ENCODE measurements at places on chromosomes 3 and 15.

- DNase-seq = peak; percentile 76
These were observed 33.5 kb downstream of the BCL2L10 start for GRCh38 chr15:52078876-52079700.

DNA sequence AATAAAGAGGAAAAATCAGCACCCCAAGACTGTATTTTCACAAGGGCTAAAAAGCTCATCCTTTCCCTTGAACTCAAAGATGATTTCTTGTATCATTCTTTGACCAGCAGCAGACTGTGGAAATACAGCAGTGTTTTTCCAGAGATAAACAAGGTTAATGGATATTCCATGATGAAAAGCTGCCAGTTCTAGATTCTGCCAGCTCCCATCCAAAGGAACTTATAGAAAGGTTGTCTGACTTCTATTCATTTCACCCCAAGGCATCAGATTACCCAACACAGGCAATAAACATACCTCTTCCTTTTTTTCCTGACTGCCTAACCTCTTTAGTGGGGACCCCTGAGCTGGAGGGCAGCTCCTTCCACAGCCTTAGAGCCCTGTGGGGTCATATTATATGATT lies 375.8 kb upstream of the THBS1 start:
- no peak for DNase-seq

DNA sequence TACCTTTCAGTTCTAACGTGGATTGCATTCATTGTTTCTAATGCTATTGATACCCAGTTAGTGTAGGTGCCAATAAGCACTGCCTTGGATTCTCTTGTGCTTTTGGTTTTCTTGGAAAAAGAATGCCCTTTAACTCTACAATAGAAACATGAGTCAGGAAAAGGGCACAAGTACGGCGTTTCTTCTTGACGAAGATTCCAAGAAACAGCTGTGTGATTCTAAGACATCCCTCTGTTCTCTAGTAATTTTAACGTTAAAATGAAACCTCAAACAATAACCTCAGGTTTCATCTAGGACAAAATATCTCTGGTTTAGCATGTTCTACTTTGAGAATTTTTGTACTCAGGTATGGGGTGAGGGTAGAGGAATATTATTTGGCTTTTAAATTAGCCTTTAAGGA lies 540.5 kb upstream of the ATP11B start:
- DNase-seq = no peak

- no peak for DNase-seq
These were observed 110.9 kb downstream of the EDEM1 start for GRCh38 chr3:5298453-5298852.

DNA sequence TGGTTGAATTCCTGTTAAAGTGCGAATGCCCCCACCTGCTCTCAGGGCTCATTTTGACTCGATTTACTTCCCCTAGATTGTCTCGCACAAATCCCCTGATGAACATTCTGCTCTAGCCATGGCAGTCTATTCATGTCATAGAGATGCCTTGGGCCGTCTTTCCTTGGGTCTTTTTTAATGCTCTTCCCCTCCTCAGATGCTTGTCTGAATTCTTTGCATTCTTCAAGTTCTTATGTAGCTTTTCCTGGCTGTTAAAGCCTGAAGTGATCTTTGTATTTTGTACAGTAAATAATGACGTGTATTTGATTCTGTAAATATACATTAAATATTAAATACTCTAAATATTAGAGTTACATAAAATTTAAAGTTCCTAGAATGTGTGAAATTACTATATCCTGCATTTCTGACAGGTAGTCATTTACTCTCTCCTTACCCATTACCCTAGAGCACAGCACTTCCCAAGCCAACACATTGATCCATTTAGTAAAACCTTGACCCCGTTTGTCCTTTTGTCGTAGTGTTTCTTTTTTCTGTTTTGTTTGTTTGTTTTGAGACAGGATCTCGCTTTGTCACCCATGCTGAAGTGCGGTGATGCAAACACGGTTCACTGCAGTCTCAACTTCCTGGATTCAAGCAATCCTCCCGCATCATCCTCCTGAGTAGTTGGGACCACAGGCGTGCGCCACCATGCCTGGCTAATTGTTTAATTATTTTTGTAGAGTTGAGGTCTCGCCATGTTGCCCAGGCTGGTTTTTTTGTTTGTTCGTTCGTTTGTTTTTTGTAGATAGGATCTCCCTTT lies 47.9 kb downstream of the YEATS2 start:
- no peak for DNase-seq

- no peak for DNase-seq
These were observed 442.0 kb downstream of the LPP start for GRCh38 chr3:188595890-188596376.

DNA sequence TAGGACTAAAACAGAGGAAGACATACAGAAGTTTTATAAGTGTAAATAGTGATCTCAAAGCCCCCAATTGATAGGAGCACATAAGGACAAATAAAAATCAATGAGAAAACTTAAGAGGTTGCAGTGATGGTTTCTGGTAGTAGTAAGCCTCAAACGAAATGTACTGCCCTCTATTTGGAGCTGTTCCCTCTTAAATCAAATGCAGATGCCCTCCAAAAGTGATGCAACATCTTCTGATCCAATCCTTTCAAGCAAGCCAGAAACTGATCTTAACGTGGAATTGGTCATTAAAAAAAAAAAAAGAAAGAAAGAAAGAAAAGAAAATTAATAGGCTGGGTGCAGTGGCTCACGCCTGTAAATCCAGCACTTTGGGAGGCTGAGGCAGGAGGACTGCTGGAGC lies 259.3 kb downstream of the ZBTB20 start:
- DNase-seq = no peak

DNA sequence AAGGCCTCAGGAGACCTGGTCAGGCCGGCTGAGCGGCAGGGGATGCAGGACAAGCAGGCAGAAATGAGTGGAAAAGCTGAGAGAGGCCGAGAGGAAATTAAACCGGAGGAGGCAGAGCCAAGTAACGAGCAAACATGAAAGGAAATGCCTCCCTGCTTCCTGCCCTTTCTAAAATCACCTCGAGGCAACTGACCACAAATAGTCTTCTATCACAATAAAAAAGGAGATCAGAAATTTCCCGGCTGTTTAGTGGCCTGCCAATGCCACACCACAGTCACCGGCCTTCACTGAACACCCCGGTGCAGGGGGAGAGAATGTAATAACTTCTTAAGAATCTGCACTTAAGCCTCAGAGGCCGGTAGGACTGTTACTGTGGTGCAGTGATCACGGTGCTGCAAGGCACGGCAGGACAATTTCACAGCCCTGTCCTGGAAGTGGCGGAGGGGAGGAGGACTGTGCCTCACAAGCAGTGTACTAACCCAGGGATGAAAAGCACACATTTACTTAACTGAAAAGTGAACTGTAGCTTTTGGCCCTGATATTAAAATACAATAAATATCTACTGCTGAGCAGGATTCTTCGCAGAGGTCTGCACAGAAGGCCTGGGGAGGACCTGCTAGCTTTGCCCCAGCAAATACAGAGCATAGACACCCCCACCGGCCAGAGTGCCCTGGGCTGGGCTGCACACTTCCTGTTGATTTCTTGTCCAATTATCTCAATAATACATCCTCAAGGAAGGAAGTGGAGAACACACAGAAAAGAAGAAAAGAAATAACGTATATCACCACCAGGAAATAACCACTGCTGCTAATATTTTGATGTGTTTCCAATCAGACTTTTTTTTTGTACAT lies 183.5 kb upstream of the NSMCE3 start:
- DNase-seq = peak; percentile 31

GRCh38 chr15:93189561-93189960 lies 100.5 kb upstream of the RGMA start:
- DNase-seq = no peak

DNA sequence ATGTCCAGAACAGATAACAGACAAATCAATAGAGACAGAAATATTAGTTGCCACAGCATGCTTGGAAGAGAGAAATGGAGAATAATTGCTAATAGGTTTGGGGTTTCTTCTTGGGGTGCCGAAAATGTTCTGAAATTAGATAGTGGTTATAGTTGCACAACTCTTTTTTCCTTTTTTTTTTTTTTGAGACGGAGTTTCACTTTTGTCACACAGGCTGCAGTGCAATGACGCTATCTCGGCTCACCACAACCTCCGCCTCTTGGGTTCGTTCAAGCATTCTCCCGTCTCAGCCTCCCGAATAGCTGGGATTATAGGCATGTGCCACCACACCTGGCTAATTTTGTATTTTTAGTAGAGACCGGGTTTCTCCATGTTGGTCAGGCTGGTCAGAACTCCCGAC lies 163.3 kb downstream of the PLCH1 start:
- no peak for DNase-seq

DNA sequence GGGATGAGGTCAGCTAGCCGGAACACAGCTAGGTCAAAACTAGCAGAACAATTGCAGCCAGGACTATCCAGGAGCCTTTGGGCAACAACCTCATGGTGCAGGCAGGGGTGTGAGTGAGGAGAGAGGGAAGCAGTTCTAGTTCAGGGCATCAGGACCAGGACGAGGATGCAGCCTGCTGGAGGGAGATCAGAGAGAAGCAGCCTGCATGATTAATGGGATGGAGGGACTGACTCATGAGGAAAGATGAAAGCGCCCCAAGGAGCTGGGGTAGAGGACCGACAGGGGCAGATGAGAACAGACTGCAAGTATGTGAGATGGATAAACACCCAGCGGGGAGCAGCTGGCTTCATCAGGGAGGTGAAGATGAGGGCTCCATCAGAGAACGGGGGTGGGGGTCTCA lies 37.9 kb upstream of the LRTM1 start:
- DNase-seq = no peak

GRCh38 chr3:45516829-45517228 lies 77.7 kb upstream of the LIMD1 start:
- DNase-seq = no peak

GRCh38 chr15:74050556-74051234 lies 31.7 kb downstream of the GOLGA6A start:
- no peak for DNase-seq

- no peak for DNase-seq
These were observed 37.8 kb downstream of the CEMIP start for GRCh38 chr15:80816936-80817335.

Data from LoVo (cell line).